ENCODE measurements at places on chromosomes 16 and 17. TPM values are rescaled to one million over a fixed set of nuclear protein-coding genes. Genes with fewer than 3 reads are reported as not detected.

EFCAB5 gene
- total RNA-seq, result 1.1 TPM

GRCh38 chr16:3564889-3565141 is 12.4 kb downstream of the NLRC3 start:
- no peak for DNase-seq

- no peak for DNase-seq
These were observed 179.5 kb downstream of the NTN1 start for GRCh38 chr17:9200699-9201359.

ADGRG3 gene
- total RNA-seq, result not detected

TPSD1 gene
- total RNA-seq, result not detected
